Endothelial cell of coronary artery (primary cell): ENCODE measurements at places on chromosomes 7 and 10. TPM values are rescaled to one million over a fixed set of nuclear protein-coding genes. Genes with fewer than 3 reads are reported as not detected.

Gene JCAD
- total RNA-seq = 44.5 and 52.4 TPM in 2 replicates

Gene CUBN
- total RNA-seq = 1.4 and 3.2 TPM in 2 replicates

Gene CRTAC1
- total RNA-seq = 0.28 and 1.2 TPM in 2 replicates

Gene IFIT3
- 1.7 and 3.5 TPM in 2 replicates for total RNA-seq

Gene AQP1
- 14.2 TPM in 2 replicates for total RNA-seq

Gene CPVL
- not detected in 2 replicates for total RNA-seq

Gene NCF1
- 0.09 TPM in 1 of 2 replicates, not detected in the other for total RNA-seq

Gene NEUROD6
- total RNA-seq = not detected in 2 replicates

Gene DKK1
- total RNA-seq = 86.2 and 112 TPM in 2 replicates

Gene RBP4
- total RNA-seq = not detected in 2 replicates

Gene CH25H
- 0.18 and 0.28 TPM in 2 replicates for total RNA-seq
